ENCODE measurements at places on chromosomes 6 and 20.

- DNase-seq = no peak
Measured at GRCh38 chr6:128482642-128483041, 37.8 kb downstream of the PTPRK start.

DNA sequence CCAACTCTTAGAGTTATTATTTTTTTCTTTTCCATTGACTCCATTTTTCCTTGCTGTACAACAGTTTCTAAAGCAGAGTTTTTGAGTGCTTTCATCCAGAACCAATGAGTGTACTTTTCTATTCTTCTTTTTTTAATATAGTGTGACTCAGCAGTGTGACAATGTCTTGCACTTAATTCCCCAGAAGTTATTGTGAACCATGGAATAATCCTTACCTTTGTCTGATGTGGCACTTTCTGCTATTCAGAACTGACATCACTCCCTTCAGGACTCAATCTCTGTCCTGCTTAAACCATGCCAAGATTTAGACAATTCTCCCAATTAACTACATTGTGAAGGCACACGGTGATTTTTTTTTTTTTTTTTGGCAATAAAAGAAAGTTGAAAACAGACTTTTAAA, 41.5 kb downstream of the GRIK2 start:
- DNase-seq = no peak

- DNase-seq = no peak
Measured at GRCh38 chr6:170403451-170403850, 96.9 kb downstream of the FAM120B start.

DNA sequence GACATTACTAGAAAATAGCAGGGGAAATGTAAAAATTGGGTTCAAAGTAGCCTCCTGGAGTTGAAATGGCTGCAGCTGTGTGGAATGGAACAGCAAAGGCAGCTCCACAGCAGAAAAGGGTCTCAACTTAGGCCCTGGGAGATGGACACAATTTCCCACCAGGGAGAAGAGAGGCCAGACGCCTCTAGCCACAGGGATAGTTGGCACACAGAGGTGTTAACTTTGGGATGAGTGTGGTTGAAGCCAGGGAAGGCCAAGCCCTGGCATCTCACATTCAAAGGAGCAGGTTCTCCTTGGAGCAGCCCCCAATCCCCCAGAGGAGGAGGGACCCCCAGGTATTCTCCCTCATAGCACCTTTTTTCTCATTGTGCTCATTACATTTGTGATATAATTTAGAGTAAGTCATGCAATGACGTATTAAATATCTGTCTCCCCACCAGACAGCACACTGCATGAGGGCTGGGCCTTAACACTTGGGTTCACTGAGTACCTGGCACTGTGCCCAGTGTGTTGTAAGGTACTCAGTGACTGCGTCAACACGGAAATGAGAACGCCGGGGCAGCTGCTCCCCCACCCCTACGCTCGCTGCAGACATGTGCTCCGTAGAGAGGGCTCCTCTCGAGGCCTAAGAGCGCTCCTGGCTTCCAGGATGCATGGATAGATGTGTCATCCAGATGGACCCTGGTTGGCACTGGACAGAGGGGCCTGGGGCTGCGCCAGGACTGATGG, 76.0 kb upstream of the CD93 start:
- DNase-seq = no peak

DNA sequence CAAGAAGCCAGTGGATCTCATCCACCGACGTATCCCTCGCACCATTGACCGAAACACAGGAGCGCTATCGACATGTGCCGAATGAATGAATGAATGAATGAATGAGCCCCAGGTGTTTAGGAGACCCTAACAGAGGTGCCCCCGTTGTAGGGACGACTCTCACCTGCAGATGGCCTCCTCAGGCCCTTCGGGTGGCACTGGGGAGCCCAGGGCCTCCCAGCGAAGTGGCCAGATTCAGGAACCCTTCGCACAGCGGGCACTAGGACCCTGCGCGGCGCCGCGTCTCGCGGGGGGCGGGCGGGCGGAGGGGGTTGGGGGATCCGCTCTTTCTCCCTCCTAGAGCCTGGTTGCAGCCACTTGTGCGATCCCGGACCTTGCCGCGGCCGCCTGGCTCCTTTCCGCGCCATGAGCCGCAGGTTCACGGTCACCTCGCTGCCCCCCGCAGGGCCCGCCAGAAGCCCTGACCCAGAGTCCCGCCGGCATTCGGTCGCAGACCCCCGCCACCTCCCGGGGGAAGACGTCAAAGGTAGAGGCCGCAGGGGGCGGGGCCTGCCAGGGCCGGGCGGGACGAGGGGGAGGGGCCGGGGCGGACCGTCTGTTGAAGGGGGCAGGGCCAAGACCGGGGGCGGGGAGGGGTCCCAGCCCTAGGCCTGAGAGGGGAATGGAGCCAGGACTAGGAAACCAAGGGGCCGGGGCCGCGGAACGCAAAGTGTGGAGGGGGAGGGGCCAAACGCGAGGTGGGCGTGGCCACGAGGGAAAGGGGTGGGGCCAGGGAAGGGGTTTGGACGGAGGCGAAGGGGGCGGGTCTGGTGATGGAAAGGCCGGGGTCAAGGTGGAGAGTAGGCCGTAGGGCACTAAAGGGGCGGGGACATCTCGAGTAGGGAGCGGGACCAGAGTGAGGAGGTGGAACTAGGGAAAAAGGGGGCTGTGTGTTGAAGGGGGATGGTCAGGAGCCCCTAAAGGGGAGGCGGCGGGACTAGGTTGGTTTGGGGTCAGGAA, 7.4 kb upstream of the SLC12A5 start:
- DNase-seq = no peak

GRCh38 chr20:46784436-46785127, 75.1 kb downstream of the SLC2A10 start:
- no peak for DNase-seq

DNA sequence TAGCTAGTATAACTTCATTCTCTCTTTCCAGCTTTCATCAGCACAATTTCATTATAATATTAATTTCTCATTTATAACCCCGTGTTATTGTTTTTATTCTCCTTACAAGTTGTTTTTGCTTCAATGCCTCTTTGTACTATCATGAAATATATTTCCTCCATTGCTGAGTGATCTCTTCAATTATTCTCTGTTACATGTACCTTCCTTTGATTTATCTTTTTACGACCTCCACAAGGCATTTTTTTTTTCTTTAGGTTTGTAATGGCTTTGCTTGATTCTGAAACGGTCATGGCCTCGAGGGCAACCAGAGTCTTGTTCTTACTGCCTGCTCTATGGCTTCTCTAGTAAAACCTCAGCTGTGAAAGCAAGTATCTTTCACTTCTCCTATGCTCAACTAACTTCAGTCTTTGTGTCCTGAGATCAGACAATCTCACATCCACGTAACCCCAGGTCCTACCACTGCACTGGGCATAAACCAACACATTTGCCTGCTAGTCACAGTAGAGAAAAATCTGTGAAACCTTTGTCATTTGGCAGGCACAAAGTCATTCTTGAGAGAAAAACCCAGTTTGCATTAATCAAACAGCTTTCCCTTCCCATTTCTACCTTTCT, 119.9 kb downstream of the UST start:
- no peak for DNase-seq

- no peak for DNase-seq
Measured at GRCh38 chr6:108275976-108276375, 15.1 kb upstream of the SNX3 start.

DNA sequence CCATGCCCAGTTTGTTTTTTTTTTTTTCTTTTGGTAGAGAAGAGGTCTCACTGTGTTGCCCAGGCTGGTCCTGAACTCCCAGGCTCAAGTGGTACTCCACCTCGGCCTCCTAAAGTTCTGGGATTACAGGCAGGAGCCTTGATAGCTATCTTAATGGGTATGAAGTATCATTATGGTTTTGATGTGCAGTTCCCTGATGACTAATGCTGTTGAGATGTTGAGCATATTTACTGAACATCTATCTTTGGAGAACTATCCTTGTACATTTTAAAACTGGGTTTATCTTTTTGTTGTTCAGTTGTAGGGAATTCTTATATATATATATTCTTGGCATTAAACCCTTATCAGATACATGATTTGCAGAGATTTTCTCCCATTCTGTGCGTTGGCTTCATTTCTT, 21.4 kb upstream of the MYL9 start:
- no peak for DNase-seq

DNA sequence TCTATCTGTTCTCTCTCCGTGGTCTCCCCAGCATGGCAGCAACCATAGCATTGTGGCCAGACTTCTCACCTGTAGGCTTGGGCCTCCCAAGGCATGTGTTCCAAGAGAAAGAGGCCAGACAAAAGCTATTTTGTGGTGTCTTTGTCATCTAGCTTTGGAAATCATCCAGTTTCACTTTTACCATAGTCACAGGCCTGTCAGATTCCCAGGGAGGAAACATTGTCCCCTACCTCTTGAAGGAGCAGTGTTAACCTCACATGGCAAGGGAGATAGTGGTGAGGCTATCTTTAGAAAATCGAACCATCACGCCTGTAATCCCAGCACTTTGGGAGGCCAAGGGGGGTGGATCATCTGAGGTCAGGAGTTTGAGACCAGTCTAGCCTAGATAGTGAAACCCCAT, 42.3 kb upstream of the RALGAPA2 start:
- no peak for DNase-seq

DNA sequence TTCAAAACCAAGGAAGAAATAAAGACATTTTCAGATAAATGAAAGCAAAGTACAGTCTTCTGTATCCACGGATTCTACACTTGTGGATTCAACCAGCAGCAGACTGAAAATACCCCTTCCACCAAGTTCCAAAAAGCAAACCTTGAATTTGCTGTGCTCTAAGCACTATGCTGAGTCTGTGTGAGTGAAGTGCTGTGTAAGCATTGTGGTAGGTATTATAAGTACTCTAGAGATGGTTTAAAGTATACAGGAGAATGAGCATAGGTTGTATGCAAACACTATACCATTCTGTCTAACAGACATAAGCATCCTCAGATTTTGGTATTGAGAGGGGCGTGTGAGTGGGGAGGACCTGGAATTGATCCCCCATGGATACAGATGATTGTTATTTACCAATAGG, 9.6 kb downstream of the OSER1 start:
- no peak for DNase-seq

Data from T-helper 2 cell treated with Interferon-gamma antibody and Interleukin-4, amounts not matched to agents 5 μg/mL and 100 μg/mL, for 36 hours (primary cell).